T1000 (cell line): ENCODE measurements at places on chromosomes 16 and 17.

DNA sequence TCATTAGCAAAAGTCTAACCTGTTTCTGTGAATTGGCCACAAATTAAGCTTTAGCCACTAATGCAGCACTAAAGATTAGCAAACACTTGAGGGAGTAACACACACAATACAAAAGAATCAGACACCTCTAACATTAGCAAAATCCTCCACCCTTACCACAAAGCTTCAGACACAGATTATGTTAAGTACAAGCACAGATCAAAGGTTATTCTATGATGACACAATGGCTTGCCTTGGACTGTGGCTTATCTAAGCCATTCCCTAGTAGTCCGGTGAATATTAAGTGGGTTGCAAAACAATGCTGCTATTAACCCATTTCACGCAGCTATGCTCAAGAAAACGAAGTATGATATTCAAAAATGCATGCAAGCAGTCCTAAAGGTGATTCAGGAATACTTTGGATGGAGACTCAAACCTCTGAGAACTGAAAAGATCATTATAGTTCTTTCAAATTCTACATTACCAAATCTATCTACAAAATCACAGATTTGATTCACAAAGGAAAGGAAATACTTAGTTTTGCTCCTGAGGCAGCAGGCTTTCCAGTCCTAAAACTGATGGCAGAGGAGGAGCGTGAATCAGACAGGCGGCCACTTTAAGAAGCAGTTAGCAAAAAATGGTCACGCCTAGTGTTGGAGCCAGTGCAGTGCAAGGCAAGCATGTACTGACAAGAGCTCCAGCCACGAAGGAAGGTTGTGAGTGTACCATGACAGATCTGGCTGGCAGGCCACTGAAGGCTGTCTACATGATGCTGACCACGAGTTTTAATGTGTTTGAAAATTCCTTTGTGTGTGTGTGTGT is 67.2 kb downstream of the PARN start:
- DNase-seq: no peak

GRCh38 chr16:59596693-59597092 is 862.6 kb upstream of the GOT2 start:
- no peak for DNase-seq

GRCh38 chr17:83085103-83085502 is 5.7 kb downstream of the METRNL start:
- DNase-seq: no peak

DNA sequence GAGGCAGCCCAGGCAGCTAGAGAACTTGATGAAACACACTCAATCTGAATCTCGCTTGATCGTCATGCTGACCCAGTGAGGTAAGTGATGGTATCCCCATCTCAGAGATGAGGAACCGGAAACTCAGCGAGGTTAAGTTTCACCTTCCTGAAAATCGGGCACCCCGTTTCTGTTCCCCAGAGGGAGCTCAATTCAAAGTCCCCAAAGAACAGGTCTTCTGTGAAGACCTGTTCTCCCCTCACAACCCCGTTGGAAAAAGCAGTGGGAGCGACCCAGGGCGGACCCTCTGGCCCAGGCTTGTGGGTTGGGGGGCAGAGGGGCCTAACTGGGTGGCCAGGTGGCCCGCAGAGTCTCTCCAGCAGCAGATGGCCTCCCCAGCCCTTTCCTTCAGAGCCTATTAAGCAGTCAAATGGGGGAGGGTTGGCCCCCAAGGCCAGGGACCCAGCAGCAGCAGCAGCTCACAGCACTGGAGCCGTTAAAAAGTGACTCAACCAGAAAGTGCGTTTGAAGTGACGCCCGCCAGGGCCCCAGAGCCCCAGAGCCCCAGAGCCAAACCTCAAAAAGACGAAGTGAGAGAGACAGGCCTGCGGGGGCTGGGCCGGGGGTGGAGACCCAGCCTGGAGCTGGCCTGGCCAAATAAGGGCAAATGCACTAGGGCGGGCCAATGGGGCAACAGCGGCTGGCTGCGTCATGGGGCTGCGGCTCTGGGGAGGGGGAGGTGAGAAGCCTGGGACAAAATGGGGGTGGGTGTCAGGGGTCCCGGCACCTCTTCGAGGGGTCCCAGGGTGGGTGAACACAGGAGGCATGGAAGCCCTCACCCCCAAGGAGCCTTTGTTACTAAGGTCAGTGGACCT is 9.2 kb upstream of the TSPOAP1 start:
- DNase-seq: no peak

- no peak for DNase-seq
Observed at GRCh38 chr17:70290770-70291169, 121.4 kb downstream of the KCNJ2 start.

GRCh38 chr16:54266363-54266955 is 20.1 kb downstream of the IRX3 start:
- DNase-seq: no peak

GRCh38 chr17:75642784-75643642 is 9.8 kb downstream of the SMIM5 start:
- no peak for DNase-seq

GRCh38 chr17:72110231-72110941 is 10.4 kb upstream of the SOX9 start:
- no peak for DNase-seq

GRCh38 chr17:57892820-57893595 is 43.2 kb upstream of the MRPS23 start:
- DNase-seq: peak; percentile 91

- DNase-seq: peak; percentile 19
Observed at GRCh38 chr16:67530013-67530939, 1.6 kb downstream of the RIPOR1 start.

GRCh38 chr17:8994319-8994718 is 27.0 kb upstream of the NTN1 start:
- no peak for DNase-seq

- no peak for DNase-seq
Observed at GRCh38 chr17:40699853-40700252, 3.7 kb downstream of the KRT24 start.

DNA sequence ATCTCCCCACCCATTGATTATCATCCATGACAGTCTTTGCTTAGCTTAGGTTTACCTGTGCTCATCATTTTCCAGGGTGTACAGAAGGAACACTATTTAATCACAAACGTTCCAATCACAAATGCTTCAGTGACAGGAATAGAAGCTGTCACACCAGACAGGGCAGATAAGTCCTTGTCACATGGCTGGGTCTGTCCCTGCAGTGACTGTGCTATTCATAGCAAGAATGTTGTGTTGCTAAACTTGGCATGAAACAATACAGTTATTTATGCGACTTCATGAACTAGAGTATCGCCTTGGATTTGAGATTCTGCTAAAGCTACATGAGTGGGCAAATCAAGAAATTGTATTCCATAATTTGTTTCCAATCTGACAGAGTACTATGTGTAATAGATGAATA is 108.4 kb downstream of the CDH13 start:
- DNase-seq: no peak

DNA sequence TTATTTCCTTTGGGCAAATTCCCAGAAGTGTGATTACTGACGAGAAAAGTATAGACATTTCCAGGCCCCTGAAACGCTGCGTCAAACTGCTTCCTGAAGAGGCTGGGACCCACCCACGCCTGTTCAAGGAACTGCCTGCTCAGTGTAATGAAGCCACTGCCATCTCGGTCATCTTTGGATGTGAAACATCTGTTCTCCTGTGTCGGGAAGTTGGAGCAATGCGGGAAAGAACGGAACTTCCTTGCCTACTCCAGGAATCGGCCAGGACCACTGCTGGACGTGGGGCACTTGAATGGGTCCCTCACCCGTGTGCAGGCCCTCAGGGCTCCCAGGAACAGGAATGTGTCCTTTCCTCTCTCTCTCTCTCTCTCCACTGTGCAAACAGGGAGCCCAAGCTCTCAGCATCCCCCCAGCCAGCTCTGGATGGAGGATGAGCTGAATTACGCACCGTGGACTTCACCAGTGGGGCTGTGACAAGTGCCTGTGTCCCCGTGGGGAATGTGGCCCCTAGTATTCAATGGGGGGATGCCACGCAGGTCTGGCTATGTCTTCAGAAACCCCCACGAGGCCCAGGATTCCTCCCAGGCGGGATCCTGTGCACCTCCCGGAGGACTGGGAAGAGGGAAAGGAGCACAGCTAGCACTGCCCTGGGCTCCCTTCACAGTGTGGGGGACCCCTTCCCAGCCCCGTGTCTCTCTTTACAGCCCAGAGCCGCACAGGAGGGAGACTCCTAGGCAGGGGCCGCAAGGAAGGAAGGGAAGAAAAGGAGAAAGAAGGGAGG is 18.3 kb upstream of the LITAF start:
- DNase-seq: no peak

- DNase-seq: no peak
Observed at GRCh38 chr16:89765292-89765830, 44.0 kb downstream of the ZNF276 start.

DNA sequence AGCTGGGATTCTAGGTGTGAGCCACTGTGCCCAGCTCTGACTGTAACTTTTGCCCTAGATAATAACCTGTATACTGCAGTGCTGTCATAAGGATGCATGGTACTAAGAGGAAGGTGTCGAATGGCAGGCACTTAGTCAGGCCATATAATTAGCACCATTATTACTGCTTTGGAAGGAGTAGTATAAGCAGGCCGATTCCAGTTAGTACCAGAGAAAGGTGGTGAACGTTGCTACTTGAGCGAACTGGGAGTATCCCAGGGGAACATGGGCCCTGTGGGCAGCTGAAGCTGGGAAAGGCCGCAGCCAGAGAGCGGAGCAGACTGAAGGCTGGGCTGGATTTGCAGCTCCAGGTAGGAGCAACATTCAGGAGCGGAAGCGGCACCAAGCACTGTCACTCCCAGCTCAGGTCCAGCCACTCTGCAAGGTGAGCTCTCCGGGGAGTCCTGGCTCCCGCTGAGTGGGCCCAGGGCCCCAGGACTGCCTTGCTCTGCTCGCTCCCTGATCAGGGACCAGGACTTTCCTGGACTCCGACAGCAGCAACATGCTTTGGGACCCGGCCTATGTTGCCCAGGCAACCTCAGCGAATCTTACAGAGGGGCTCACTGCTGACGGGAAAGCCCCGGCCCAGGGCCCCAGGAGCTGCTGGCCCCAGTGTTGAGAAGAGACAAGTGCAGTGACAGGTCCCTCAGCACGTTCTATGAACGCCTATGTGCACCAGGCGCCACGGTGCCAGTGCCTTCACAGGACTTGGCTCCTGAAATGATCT is 28.6 kb downstream of the C16orf74 start:
- no peak for DNase-seq
